ENCODE measurements at places on chromosomes 11 and 22.

DNA sequence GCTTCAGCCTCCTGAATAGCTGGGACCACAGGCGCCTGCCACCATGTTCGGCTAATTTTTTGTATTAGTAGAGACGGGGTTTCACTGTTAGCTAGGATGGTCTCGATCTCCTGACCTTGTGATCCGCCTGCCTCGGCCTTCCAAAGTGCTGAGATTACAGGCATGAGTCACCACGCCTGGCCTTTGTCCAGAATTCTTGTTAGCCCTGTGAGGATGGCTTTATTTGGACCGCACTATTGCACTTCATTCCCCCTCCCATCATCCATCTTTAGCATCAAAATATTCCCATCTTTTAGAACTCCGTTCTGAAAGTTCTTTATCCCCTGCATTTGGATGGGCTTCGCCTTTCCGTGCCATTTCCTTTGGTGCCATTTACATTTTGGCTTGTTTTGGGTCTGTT, 2.6 kb downstream of the SAMM50 start:
- DNase-seq: no peak

- DNase-seq: no peak
Measured at GRCh38 chr11:86632499-86633269, 39.7 kb downstream of the ME3 start.

- DNase-seq: no peak
Measured at GRCh38 chr11:68763181-68763721, 11.9 kb upstream of the TESMIN start.

GRCh38 chr11:27485930-27486773, 13.6 kb upstream of the LGR4 start:
- peak; percentile 73 for DNase-seq

DNA sequence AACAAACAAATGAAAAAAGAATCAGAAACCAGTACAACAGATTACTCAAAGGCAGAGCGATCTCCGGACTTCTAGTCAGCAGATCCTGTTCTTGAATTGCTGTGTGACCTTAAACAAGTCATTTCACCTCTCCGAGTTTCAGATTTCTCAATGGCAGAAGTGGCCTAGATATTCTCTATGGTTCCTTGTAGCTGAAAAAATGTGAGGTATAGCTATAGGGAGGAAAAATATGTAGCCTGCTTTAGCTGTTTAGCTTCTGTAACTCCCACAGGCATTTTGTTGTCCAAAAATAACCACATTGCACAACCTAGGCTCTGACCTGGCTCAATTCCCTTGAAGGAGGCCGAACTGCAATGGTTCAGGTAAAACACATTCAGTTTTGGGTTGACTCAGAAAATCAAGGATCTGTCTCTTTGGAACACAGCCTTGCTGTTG, 100.7 kb downstream of the DBX1 start:
- DNase-seq: no peak

- no peak for DNase-seq
Measured at GRCh38 chr22:23263651-23264555, 83.6 kb downstream of the BCR start.

DNA sequence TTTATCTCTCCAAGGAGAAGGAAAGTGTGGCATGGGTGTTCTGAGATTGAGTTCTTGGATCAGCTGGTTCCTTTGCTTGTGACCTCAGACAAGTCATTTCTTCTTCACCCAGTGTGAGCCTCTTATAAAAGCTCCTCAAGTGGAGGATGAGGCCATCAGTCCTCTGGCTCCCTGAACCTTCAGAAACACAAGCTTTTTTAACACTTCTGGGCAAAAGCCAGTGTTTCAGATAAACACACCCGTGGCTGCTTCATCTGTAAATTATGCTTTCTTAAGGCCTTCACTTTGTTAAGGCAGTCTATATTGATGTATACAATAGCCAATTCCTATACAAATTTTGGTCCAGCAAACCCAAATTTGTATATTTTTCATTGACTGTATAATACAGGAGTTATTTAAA, 179.9 kb downstream of the DBX1 start:
- no peak for DNase-seq

DNA sequence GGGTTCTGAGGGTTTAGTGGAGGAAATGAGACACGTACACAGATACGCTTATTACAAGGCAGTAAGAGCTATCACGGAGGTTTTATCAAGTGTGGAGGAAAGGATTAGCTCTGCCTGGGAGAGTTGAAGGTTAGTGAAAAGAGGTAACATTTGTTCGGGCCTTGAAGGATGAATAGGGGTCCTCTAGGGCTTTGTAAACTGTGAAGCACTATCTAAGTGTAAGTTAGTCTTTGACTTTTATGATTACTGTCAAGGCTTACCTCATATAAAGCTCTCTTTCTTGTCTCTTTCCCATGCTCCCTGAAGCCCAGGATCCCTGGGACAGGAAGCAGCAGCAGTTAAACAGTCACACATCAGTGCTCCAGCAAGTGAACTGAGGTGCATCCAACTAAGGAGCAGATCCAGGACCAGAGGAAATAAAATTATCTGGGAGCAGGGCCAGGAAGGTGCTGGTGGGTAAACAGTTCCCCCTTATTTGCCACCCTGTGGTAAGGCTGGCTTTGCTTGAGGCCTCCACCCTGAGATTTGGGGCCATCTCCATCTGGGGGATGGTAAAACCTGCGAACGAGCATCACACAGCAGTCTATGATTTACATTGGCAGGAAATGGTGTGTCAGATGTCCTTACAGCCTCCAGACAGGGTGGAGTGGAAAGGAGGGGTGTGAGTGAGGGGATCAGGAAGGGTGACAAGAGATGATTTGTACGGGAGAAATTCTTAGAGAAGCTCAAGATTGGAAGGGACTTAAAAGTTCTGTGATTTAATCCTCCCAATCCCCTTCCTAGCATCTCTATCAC, 27.2 kb downstream of the GVQW3 start:
- DNase-seq: no peak

DNA sequence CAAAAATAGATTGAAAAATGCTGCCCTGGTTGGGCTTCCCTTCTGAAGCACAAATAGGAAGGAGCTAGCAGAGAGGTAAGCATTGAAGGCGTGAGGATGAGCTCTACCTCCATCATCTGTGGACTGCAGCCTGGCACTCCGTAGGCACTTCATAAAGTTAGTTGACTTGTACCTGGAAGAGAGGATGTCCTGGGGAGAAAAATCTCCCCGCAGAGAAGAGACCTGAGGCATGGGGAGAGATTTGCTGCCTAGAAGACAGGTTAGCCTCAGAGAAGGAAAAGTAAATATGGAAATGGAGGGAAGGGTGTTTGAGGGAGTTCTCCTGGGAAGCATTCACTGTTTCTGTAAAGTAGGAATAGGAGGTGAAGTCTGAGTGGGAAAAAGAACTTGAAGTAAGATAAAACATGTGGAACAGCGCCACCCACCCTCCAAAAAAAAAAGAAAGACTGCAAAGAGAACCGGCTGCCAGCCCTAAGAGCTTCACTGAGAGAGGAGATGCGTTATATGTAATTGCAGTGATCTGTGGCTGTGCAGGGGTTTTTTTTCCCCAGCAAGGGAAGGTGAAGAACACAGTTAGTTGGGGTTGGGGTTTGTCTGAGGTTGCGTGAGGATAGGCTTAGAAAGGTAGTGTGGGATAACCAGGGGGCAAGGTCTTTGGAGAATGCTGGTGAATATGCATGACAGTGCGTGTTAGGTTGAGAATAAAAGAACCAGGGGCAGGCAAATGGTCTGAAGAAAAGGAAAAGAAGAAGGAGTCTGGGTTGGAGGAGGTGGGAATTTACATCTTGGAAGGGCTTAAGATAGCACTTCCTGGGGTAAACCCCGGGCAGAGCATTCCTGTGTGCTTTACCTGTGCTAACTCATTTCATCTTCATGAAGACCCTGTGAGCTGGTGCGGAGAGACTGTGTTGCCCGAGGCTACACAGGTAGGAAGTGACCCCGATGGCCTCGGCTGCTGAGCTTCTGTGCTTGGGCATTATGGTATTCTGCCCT, 16.0 kb downstream of the TNRC6B start:
- DNase-seq: peak; percentile 21

- DNase-seq: no peak
Measured at GRCh38 chr11:7353100-7353499, 101.4 kb downstream of the SYT9 start.

DNA sequence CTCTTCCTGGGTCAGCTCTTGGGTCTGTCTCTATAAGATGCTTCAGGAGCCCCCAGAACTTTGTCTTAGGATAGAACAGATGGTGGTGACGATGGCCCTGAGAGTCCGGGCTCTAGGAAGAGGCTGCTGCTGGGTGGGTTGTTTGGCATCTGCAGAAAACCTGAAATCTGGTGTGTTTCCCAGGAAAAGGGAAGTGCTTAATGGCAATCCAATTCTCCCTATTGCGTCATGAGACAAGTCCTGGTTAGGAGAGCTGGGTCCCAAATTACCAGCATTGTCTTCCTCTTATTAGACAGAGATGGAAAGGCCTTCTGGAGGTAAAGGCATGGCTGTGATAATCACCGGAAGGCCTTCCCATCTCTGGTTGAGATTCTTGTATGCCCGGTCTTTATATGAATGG, 48.9 kb upstream of the GRAMD1B start:
- DNase-seq: no peak
